ENCODE measurements at places on chromosomes 4 and X.

DNA sequence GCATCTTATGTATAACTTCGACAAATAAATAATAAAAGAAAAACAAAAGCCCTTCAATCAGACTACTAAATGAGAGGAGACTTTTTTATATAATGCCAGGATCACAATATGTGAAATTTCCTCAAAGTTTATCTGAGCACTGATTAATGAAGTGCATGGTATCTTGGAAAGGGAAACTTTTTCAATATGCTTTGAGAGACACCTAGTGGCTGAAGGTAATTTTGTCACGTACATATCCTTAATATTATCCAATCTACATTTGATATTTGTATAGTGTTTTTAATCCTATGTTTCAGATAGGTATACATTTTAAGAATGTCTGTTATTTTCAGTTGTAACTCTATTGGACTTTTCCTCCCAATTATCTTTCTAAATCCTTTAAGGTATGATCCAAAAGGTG is 146.8 kb downstream of the KLHL4 start:
- peak; percentile 16 for DNase-seq

DNA sequence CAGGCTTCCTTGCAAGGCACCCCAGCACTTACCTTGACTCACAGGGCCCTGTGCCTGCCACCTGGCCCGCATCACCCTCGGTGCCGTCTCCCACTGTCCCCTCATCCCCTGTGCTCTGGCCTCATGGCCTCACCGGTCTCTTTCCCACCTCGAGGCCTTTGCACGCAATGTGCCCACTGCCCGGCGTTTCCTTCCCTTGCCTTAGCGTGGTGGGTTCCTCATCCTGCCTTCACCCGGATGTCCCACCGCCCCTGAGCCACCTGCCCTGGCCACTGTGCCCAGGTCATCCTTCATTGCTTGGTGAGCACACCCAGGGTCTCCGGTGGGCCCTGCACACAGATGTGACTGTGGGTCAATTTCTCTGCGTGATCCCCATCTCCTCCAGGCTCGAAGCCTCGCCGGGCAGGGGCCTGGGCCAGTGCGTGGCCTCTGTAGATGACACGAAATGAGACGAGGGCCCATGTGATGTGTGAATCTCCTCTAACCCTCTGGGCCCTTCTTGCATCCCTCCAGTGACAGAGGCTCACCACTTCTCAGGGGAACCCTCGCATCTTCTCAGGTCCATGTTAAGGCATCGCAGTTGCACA is 4.6 kb downstream of the HTRA3 start:
- DNase-seq, result no peak

GRCh38 chrX:14356401-14356800 is 172.9 kb upstream of the GLRA2 start:
- DNase-seq, result no peak

DNA sequence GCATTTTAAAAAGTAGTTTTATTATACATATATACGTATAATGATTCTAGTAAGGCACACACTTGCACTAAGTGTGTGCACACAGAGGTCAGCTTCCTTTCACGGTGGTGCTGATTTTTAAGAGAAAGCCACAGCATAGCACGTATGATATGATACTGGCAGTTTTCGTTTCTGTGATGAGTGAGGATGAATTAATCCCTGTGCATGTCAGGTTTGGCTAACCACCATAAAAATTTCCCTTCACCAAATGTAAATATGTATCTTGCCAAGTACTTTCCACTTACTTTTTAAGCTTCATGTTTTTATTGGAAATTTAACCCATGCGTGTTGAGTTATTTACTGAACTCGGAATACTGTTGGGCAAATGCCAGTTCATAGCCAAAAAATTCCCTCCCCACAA is 84.6 kb downstream of the SYNPO2 start:
- DNase-seq, result no peak

GRCh38 chrX:148600131-148600530 is 99.7 kb downstream of the AFF2 start:
- no peak for DNase-seq

DNA sequence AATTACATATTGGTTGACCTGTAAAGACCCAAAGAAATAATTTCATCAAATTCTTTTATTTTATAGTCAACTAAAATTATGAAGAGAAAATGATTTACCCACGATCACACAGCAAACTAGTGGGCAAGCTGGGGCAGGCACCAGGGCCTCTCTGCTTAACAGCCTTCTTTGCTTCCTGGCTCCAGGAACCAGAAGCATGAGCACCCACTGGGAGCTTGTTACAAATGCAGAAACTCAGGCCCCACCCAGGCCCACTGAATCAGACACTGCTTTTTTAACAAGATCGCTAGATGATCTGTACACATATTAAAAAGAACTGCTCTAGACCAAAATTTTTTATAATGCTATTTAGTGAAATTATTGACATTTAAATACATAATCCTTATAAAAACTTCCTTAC is 95.0 kb downstream of the GEMIN8 start:
- no peak for DNase-seq

- no peak for DNase-seq
Measured at GRCh38 chr4:142345924-142346323, 500.2 kb downstream of the INPP4B start.

- DNase-seq, result no peak
Measured at GRCh38 chr4:110878956-110879355, 256.1 kb upstream of the PITX2 start.
